ENCODE measurements at places on chromosomes 7 and 10.

- DNase-seq: no peak
Measured at GRCh38 chr10:86169066-86169465, 197.5 kb downstream of the GRID1 start.

- no peak for DNase-seq
Measured at GRCh38 chr10:112732277-112732921, 217.6 kb upstream of the TCF7L2 start.

GRCh38 chr7:378551-379455, 88.8 kb downstream of the FOXL3 start:
- DNase-seq: no peak

GRCh38 chr7:50347693-50348092, 43.2 kb downstream of the IKZF1 start:
- DNase-seq: no peak

DNA sequence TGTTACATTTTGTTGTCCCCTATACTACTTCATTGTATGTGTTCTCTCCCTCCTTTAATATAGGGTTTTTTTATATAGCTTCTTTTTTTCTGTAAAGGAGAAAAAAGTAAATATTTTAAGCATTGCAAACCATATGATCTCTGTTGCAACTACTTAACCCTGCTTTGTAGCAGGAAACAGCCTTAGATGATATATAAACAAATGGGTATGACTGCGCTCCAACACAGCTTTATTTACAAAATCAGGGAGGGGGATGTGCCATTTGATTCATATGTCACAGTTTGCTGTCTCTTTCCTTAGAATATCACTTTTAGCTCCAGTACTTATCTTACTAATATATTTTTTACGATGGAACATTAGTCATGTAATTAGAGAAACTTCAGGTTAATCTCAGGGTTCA, 155.2 kb upstream of the GNAI1 start:
- DNase-seq: no peak

GRCh38 chr10:121159670-121160069, 308.5 kb downstream of the WDR11 start:
- DNase-seq: no peak

DNA sequence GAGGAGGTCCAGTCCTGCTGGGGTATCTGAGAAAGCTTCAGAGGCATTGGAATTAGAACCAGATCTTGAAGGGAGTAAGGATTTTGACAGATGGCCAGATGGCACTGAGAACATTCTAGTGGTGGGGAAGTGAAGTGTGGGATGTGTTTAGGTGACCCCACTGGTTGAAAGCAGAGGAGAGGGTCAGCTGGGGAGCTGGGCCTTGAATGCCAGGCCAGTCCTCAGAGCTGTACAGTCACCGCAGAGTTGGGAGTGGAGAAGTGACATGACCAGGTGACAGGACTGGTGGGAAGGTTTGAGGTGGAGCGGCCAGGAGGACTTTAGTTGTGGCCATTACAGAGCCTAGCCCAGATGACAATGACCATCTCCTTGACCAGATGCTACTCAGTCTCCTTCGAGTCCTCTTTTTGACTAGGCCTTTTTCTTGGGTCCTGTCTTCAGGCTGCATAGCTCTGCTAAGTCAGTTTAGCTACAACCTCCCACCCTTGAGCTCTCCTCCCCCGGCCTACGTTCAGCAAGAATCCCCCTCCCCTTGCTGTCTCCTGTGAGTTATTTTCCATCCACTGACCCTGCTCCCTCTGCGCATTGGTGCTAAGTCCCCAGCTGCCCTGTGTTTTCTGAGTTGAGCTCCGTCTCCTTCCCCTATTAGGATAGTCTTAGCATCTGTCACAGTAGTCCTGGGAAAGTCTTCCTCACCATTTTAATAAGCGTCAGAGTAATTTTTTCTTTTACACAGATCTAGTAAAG, 56.3 kb downstream of the CCNY start:
- no peak for DNase-seq

DNA sequence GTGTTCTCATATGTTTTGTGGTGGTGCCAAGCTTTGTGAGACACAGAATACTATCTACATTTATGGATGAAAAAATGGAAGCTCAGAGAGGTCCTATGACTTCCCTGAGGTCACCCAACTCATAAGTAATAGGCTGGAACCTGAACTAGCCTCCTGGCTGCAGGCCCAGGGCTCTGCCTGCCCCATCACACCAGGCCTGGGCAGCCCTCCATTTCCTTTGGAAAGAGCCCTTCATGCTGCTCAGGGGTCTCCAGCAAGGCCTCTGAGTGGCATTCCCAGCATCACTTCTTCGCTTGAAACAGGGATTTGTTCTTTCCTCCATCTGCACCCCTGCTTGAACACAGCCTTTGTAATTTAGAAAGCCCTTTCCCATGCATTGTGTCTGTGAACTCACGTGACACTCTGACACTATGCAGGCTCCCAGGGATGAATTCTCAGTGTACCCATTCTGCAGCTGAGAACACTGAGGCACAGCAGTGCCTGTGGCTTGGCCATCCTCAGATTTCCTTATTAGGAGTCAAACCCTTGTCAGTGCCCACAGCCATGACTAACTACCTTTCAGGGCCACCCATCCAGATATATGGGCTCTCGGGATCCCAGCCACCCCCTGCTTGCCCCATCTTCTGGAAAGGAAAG, 127.8 kb upstream of the PPIF start:
- DNase-seq: no peak
